ENCODE measurements at places on chromosomes 4 and X.
A peak's percentile ranks its signal among the peaks of the same experiment; 100 is the strongest.

DNA sequence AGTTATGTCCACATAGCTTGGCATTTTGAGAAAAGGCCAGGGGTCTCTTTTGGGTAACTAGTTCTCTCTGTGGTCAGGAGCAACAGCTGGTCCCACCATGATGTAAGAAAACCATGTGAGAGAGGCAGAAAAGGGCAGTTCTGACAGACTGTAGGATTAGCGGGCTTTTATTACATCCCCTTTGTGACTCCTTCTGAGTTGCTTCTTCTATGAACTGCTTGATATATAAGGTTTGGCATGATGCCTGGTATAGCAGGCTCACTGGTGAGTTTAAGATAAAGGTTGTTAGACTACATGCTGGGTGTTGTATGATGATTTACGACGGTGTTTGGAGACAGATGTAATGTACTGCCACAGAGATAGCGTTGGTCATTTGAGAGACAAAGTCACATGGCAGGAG is 2308.1 kb upstream of the AGA start:
- no peak for DNase-seq

- no peak for DNase-seq
Measured at GRCh38 chr4:177680308-177680707, 238.1 kb upstream of the AGA start.

- DNase-seq, result no peak
Measured at GRCh38 chr4:20992002-20992401, 291.7 kb downstream of the PACRGL start.

DNA sequence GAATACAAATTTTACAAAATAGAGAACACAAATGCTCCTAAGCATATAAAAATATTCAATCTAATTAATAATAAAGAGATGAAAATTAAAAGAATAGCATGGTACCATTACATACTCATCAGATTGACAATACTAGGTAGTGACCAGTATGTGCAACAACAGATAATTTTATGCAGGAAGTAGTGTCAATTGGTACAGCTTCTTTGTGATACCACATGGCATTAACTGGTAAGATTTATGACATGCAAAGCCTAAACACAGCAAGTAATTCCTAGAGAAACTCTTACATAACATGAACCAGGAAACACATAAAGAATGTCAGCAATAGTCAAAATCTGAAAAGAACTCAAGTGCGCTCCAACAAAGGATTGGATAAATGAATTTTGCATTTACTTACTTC is 26.3 kb downstream of the CXCL2 start:
- no peak for DNase-seq

DNA sequence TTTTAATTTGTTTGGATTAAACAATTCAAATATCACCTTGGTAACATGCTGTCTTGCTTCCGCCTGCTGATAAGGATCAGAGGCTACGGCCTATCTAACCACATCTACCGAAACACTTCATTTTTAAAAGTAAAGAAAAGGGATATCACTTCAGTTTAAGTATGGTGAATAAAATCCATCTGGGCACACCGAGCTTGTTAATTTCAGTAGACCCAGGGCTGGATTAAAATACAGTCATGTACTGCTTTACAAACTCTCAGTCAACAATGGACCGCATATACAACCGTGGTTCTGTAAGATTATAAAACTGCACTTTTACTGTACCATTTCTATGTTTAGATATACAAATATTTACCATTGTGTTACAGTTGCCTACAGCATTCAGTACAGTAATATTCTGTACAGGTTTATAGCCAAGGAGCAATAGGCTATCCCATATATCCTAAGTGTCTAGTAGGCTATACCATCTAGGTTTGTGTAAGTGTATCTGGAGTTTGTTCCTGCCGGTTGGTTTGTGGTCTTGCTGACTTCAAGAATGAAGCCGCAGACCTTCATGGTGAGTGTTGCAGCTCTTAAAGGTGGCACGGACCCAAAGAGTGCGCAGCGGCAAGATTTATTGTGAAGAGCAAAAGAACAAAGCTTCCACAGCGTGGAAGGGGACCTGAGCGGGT is 40.0 kb downstream of the SEPTIN11 start:
- DNase-seq, result peak; percentile 49

GRCh38 chrX:67558267-67558666 is 14.4 kb downstream of the AR start:
- DNase-seq, result no peak

DNA sequence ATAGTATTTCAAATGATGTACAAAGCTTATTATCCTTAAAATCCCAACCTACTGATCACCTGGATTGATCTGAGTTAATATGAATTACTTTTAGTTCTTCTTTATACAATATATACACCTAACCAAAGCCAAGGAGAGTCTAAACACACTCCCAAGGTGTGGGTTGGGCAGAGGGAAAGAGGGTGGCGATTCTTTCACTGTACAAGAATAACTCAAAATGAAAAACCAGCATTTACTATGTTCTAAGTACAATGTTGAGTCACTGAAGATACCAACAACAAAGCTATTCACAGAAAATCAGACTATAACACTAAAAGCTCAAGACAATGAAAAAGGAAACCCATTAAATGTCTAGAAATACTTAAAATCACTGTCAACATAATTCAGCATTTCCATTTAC is 46.6 kb downstream of the ANKRD17 start:
- DNase-seq, result no peak

DNA sequence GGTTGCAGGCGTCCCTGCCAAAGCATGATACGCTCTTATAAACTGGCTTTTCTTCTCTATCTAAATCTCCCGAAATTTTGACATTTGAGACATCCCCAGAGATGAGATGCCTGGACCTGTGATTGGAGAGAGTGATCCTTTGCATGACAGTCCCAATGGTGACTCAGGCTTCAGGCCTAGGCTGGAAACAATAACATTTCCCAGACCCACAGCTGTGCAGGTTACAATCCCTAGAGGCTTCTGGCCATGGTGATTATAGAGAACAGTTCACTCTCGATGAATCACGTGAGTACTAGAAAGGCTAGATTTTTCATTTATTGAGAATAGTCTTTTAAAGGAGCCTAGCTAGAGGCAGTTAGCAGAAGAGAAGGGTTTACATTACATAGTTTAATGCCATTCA is 75.9 kb downstream of the SPATA18 start:
- no peak for DNase-seq

DNA sequence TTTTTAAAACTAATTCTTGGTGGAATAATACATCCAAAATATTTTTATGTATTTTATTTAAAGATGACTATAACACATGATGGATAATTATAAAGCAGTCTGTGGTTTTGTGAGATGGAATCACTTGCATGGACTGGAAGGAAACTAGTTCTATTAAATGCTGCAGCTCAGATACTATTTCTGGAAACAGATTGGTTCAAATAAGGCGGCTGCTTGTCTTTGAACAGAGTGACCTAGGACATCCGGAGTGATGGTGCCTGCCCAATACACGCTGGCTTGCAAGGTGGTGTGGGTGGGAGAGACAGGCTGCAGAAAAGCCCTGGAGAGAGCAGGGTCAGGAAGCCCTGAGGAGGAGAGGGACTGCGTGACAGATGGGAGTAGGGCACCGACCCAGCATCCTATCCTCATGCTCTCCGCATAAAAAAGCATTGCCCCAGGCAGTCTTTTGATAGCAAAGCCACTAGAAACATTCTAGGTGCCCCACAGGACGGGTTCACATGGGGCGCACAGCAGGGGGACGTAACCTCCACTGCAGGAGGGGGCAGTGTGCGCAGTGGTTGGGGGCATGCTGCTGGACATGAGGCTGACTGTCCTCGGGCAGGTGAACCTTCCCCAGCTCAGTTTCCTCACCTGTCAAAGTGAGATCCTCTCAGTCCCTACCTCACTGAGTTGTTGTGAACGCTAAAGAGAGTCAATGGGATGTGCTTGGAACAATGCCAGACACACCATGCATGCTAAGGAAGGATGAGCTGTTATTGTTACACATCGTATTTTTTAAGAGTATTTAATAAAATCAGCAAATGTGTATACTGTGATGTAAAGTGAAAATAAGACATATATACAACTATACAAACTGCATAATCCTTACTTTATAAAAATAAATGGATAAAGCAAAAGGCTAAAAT is 71.3 kb downstream of the EVC2 start:
- no peak for DNase-seq

GRCh38 chr4:48296365-48296764 is 26.7 kb upstream of the TEC start:
- DNase-seq, result no peak

GRCh38 chr4:162157241-162157640 is 6.6 kb downstream of the FSTL5 start:
- DNase-seq, result no peak

DNA sequence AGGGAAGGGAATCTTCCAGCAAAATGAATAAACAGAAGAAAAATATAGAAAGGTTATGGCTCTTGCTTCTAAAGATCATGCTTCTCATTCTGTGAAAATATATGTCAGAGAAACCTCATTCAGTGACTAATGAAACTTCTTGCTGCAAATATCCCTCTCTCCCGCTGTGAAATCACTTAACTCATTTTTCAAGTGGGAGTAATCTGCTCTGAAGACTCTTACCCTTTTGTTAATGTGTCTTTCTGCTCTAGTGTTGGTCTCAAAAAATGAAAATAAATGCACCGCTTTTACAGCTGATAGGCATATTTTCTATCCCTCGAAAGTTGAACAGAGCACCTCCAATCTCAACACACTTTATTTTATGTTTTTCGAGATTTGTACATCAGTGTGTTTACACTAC is 252.3 kb downstream of the NLGN4X start:
- no peak for DNase-seq

DNA sequence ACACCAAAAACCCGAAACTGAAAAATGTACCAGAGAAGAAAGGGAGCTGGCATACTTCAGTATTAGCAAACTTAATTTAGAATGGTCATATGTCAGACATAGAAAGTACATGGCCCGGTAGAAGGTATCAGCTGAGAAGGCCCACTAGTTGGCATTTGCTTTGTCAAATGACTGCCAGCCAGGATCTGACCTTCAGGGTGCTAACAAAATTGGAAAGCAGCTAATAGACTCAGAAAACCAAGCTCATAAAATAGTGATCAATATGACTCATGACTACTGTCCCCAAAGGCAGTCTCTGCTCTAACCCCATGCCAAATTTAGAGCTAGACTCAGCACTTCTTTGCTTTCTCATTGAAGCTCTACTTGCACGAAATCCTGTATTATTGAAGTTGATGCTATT is 342.7 kb downstream of the PDGFC start:
- no peak for DNase-seq

- no peak for DNase-seq
Measured at GRCh38 chr4:531076-531475, 32.1 kb downstream of the PIGG start.

GRCh38 chrX:41781500-41781899 is 57.5 kb downstream of the GPR82 start:
- DNase-seq, result no peak

DNA sequence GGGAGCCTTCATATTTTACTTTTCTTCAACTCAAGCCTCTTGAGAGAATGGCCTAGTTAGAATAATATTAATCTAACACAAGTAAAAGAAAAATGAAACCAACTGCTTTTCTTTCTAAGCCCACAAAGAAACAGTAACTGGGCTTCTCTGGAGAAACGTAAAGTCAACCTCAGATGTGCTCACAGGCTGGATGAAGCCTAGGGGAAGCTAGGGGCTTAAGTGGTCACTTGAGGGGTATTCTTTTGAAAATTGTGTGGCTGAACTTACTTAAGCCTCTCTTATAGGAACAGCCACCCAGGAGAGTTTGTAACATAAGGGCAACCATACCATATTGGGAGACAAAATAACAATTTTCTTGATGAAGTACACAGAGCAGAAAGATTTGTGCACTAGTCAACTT is 279.0 kb downstream of the SPRY1 start:
- DNase-seq, result no peak

- peak; percentile 13 for DNase-seq
Measured at GRCh38 chr4:147683188-147683591, 773 bp downstream of the PRMT9 start.

GRCh38 chr4:68951078-68951805 is at the start of gene UGT2A3:
UGT2A3 (minus strand) TSS chr4:68951804; CDS start chr4:68951760, 44 bp downstream.
- DNase-seq, result no peak

DNA sequence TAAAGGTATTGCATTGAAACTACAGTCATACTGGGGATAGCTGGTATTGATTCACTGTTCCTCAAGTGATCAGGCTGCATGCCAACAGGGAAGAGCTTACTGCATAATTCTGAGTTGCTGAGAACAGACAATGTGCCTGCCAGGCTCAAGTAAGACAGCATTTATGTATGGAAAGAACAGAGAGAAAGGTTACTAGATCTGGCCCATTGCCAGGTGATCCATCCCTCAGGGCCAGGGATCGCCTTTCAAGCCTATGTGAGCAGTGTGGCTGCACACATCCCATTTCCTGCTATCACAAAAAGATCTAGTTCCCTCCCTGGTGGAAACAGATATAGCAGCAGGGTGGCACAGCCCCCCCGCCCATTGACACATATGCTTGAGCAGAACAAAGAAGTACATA is 254.0 kb downstream of the TMA16 start:
- DNase-seq, result no peak

DNA sequence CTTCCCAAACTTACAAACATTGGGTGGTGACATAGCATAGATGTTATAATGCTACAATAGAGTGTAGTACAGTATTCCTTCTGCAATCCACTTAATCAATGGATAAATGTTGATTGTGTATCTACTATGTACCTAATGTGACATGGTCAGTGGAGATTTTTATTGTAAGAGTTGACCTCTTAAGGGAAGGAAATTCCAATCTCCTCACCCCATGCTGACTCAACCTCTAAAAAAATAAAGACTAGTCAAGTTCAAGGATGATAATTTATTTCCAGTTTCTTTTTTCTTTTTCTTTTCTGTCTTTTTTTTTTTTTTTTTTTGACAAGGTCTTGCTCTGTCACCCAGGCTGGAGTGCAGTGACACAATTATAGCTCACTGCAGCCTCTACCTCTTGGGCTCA is 206.5 kb upstream of the STS start:
- DNase-seq, result no peak

GRCh38 chrX:37455381-37455780 is 106.2 kb downstream of the PRRG1 start:
- DNase-seq, result no peak

DNA sequence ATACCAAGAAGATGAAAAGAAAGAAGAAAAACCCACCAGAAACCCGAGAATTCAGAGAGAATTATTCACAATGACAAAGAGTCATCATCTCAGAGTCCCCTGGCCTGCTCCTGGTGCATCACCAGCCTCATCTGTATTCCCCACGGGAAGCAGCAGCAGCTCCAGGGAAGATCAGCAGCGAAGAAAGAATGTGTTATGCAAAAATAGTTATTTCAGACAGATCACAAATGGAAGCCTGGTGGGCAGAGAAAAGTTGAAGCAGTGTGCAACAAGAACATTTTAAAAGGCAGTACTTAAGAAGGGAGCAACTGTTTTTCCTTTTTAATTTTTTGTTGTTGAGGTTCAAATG is 189.2 kb downstream of the PPP3CA start:
- DNase-seq, result no peak

DNA sequence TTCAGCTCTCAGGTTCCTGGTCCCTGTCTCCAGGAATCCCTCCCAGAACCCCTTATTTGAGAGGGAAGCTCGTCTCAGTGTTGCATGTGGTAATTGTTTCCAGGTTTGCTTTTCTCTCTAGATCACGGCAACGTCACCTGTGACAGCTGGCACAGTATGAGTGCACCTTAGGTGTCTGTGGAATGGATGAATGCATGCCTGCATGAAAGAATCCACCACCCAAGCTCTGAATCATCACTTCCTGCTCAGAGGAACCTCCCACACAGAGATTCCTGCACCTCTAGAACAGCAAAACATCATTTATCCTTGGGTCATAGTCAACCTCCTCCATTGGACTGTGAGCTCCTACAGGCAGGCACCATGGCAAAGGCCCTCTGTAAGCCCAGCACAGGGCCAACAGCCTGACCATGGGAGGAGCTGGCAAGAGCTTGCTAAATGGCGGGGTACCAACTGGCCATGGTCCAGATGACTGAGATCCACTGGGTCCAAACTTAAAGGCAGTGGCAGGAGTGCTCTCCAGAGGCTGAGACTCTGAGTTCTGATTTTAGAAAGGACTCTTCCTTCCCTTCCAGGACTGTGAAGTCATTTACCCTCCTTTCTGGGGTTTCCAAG is 116.2 kb downstream of the SLC2A9 start:
- peak; percentile 26 for DNase-seq
